ENCODE measurements at places on chromosomes 7 and 10. TPM values are rescaled to one million over a fixed set of nuclear protein-coding genes. Genes with fewer than 3 reads are reported as not detected.

The PDZD7 gene
- total RNA-seq = 0.63 TPM

The PGAM2 gene
- total RNA-seq = not detected

The ETV1 gene
- 3.0 TPM for total RNA-seq

The DEPP1 gene
- total RNA-seq = 0.81 TPM

The SFTPA2 gene
- total RNA-seq = not detected

The UCN3 gene
- not detected for total RNA-seq
